ENCODE measurements at places on chromosomes 5 and 9.
A peak's percentile ranks its signal among the peaks of the same experiment; 100 is the strongest.

DNA sequence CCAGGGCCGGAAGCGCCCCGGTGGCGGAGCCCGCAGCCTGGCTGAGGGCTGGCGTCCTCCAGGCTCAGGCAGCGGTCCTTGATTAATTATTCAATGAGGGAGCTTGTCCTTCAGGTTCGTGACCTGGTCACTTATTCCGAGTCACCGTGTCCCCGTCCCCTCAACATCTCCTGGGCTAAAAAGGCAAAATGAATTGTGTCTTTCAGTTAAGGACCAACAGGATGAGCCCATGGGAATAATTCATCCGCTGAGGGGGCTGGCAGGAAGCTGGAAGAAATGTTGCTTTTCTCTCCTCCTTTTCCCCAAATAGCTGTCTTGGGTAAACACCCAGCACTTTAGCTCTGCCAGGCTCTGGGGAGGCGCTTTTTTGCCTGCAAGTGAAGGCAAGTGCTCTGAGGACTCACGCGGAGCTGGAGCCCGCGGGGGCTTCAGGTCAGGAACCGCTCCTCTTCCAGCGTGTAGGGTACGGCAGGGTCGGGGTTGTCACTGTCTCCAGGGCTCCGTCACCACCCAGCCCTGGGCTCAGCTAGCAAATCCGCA is 13.1 kb downstream of the KCNT1 start:
- DNase-seq = no peak

DNA sequence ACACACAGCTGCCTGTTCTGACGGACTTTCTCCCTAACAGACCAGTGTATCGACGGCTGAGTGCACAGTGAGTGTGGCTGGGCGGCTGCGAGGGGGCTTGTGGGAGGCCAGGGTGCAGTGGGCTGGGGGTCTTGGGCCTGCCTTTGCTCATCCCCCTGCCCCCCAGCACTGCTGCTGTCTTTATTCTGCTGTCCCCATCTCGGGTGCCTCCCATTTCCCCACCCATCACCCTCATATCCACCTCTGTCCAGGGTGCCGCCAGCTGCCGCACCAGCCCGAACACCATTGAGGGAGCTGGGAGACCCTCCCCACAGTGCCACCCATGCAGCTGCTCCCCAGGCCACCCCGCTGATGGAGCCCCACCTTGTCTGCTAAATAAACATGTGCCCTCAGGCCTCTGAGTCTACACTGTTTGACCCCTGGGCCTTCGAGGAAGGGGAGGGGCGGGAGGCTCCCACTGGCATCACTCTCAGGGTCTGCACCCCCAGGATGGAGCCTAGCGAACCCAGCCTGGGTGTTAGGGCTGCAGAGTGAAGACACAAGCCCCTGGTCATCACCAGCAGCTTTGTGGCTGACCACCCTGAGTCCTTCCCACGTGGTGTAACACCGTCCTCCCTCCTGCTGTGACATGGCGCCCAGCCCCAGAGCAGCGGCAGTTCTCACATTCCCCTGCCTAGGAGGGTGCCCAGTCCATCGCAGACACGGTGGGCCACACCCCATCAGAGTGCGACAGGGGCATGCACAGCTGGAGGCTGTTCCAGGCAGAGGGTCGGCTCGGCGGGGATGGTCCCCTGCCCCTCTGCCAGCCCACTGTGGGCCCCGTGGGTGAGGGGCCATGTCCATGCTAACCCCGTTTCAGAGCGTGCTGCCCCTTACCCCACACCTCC is 4.0 kb downstream of the LCN2 start:
- no peak for DNase-seq

DNA sequence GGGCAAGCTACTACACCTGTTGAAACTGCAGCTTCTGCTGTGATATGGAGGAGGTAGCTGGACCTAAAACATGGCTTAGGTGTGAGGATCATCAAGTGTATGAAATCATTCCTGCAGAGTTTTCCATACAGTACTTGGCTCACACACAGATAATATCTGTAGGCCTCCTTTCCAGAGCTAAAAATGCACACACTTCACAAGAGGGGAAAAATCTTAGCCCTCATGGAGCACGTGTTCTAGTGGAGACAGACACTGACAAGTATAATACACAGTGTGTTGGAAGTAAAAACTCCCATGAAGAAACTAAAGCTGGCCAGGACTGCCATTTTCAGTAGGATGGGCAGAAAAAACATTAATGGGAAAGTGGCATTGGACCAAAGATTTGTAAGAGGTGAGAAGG is 216.7 kb downstream of the CTNND2 start:
- DNase-seq = no peak

DNA sequence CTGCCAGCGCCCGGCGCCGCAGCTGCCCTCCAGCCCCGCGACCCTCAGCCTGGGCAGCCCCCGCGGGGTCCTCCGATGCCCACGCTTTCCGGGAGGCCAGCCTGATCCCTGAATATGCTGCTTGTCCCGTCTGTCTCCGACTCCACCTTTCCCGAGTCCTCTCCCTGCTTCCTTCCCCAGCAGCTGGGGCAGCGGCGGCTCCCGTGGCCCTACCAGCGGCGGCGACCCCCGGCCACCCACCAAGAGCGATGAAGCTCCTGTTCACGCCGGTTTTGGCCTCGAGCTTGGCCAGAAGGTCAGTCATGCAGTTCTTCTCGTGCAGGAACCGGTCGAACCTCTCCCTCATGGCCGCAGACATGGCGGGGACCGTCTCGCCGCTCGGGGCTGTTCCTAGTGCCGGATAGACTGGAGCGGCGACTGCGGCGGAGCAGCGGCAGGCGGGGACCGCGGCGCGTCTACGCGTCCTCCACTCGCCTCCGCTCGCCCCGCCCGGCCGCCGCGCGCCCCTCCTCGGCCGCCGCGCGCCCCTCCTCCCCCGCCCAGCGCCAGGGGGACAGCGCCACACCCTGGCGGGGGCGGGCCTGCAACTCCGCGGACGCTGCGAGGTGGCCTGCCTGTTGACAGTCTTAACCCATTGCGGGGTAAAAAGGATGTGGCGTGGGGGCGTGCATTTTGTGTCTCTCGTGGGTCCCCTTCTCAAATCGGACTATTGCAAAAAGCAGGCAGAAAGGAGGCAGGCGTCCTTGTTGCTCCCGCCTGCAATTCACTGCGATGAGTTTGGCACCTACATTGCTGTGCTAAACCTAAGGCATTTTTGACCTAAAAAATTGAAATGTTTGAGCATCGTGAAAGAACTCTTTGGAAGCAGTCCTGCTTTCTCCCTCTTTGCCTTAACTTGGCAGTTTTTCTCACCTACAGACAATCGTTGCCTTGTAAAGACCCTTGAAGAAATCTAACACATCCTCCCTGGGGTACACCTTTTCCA is at the start of gene REEP5:
TSS of gene REEP5 (minus strand) at position 395 of the 985 bp plus-strand sequence. CDS start at position 358, 37 bp downstream.
- DNase-seq = peak; percentile 85

- no peak for DNase-seq
Measured at GRCh38 chr5:6832994-6833393, 119.8 kb downstream of the TENT4A start.

DNA sequence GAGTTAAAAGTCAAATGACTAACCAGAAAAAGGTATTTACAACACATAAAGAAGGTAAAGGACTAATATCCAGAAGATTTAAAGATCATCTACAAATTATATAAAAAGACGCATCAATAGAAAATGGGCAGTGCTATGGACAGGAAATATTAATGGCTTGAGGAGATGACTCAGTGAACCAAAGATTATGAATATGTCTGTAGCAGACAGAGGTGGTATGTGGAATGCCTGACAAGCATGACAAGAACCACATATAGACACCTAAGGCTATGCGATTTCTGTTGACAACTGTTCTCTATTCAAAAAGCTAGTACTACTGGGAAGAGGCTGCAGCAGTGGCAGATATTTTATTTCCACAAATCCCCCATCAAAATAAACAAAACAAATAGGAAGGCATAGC is 177.0 kb upstream of the SH3GL2 start:
- DNase-seq = no peak

DNA sequence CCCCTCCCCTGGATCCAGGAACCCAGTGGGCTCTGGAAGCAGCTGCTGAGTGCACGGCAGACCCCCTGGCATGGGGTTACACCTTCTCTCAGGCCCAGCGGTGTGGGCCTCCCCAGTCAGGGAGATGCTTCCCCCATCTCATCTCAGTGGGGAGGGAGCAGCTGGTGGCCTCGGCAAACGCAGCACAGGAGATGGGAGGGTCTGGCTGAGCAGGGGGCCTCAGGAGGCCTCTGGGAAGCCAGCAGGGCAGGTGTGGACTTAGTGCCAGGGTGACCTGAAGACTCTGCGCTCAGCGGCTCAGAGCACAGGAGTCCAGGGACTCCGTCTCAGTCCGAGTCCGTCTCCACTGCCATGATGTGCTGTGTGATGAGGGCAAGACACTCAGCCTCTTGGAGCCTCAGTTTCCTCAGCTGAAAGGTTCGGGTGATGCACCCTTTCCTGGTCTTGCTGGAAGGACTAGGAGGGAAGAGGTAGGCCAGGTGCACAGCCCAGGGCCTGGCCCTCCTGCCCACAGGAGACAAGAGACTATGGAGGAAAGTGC is 100.6 kb downstream of the GTF3C4 start:
- DNase-seq = no peak

- DNase-seq = no peak
Measured at GRCh38 chr9:2039294-2040180, 24.4 kb downstream of the SMARCA2 start.

DNA sequence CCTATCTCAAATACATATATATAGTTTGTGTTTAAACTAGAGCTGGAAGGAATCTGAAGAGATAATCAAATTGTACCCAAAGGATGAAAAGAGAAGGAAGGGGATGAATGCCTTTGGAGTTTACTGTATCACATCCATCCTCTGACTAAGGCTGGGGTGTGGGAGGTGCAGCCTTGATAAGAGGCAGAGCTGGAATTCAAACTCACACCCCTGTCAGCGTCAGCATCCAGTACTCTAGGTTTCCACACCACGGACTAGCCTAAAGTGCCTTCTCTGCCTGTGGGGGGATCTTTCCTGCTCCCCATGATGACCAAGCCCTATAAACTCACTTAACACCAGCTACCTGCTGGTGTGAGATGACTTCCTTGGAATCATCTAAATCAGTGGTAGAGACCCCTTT is 48.1 kb downstream of the EPB41L4B start:
- DNase-seq = no peak

- no peak for DNase-seq
Measured at GRCh38 chr9:3675946-3676345, 150.1 kb upstream of the RFX3 start.

DNA sequence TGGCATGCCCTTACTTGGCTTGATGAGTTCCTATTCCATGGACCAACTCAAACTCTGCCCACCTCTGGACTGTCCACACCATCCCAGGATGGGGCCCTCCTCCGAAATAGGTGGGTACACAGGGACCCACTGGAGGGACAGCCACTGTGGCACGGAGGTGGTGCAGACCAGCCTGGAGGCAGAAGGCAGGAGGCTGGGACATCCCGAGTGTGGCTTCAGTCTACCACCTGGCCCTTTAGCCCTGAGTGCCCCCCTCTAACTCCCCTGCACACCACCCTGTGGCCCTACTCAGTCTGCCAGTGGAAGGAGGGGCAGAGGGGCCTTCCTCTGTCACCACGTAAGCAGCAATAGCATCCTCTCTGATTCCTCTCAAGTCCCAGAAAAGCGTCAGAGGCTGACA is 3.7 kb downstream of the IL3 start:
- DNase-seq = peak; percentile 1

GRCh38 chr9:114275246-114276004 is 47.5 kb upstream of the ORM1 start:
- no peak for DNase-seq

DNA sequence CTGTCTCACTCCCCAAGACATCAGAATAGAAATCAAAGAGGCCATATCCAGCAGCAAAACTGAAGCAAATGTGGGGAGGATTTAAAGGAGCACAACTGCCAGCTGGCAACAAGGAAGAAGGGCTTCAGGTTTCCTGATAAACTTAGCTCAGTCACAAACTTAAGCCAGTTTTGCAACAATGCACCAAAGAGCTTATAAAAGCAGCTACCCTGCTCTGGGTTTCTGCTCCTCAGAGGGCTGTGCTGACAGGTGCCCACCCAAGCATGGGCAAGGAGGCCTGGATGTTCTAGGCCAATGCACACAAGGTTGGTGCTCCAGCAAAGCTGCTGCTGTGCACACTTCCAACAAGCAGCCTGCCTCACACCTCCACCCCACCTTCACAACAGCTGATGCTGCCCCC is 132.9 kb downstream of the SIL1 start:
- no peak for DNase-seq

- DNase-seq = no peak
Measured at GRCh38 chr9:100459963-100460362, 13.0 kb upstream of the TMEFF1 start.

- DNase-seq = no peak
Measured at GRCh38 chr9:91008568-91008967, 206.9 kb downstream of the SYK start.

GRCh38 chr5:139277171-139277570 is 16.4 kb upstream of the MATR3 start:
- no peak for DNase-seq

DNA sequence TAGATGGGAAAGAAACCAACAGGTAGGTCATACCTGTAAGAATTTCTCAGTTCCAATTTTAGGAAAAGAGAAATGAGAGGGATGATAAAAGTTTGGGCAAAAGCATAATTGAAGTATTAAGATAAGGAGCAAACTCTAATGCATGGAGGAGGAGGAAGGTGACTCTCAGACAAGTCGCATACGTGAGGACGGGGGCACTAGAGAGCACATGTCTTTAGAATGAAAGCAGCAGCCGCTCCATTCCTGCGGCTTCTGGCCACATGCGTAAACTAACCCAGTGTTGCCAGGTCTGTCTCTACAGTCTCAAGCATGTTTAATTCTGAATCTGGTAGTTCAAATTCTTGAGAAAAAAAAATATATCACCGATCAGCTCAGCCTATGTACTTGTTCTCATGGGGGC is 371.5 kb upstream of the SLC30A5 start:
- no peak for DNase-seq
